ENCODE measurements at places on chromosomes 2 and 18.

GRCh38 chr18:45336448-45336847 lies 278.8 kb upstream of the SLC14A2 start:
- DNase-seq: no peak

GRCh38 chr2:177038787-177039484 lies 173.7 kb upstream of the HNRNPA3 start:
- DNase-seq: no peak

DNA sequence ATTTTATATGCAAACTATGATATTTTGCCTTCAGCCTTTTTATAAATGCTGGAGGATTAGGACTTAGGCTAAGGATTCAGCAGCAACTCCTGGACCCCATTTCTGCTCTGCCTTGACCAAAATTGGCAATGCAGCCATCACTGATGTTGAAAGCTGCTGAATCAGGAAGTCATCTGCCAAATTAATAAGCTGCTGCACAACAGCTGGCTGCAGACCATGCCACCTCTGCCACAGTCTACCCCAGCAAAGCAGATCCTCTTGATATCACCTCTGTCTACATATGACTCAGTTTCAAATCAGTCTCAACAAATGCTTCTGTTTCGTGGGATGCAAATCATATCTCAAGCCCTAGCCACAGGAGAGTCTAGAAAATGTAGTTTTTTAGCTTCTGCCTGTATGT lies 7.1 kb upstream of the SOS1 start:
- DNase-seq: peak; percentile 37

- no peak for DNase-seq
Observed at GRCh38 chr2:238134393-238134785, 4.1 kb upstream of the KLHL30 start.

DNA sequence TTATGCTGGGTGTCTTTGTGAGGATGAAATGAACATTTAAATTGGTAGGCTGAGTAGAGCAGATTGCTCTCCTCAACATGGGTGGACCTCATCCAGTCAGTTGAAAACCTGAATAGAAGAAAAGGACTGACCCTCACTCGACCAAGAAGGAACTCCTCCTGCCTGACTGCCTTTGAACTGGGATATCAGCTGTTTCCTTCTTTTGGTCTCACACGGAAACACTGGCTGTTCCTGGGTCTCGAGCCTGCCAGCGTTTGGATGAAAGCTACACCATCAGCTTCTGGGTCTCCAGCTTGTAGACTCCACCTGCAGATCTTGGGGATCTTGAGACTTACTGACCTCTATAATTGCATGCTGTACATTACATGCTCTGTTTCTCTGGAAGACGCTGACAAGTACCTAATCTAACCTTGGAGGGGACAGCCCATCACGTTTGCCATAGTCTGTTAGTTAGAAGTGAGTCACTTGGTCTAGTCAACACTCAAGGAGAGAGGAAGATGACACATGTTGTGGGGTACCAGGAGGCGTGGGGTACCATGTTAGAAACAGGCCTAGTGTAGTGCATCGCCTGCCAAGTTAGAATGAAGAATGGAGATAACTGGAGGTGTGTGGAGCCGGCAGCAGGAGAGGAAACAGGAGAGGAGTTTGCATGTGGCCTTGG lies 267.0 kb downstream of the MREG start:
- DNase-seq: no peak

DNA sequence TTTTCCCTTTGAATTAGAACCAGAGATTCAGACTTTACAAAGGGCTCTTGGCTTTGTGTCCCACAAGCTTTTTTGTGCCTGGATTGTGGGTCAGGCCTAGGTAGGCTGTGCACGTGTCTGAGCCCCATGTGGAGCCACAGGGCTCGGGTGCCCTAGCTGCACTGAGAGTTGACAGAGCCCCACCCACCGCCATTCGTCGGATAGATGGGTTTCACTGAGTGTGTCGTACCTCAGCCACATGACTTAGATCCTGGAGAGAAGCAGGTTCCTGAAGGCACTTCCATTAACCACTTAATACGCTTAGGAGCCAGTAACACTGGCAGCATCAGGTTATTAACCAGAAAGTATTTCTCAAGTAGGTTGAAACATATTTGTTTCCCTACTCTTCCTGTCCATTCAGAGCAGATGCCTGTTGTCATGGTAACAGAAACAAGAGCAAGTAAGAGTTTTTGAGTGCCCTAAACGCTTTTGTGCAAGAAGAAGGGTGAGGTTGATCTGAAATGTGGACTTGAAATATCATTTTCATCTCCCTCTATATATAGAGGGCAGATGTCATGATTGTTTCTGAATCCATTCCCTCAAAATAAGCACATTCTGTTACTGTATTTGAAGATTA lies 30.0 kb downstream of the ADCYAP1 start:
- peak; percentile 69 for DNase-seq

DNA sequence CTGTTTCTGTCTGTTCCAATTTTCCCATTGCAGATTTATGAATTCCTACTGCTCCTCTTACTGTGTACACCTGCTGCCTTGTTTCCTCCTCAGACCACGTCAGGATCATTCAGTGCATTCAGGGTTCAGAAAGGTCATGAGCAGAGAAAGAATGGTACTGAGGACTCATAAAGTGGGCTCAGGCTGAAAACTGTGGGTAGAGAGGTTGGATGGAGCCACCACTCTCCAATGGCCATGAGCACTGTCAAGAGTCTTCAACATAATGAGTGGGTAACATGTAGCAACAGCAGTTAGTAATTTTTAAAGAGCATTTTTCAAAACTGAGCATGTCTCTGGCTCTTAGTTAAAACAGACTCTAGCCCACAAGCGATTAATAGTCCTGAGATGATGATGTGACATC lies 138.2 kb downstream of the ZEB2 start:
- DNase-seq: no peak

GRCh38 chr18:78721981-78722380 lies 257.6 kb upstream of the SALL3 start:
- no peak for DNase-seq

- no peak for DNase-seq
Observed at GRCh38 chr18:79367989-79368388, 27.7 kb upstream of the NFATC1 start.

- DNase-seq: no peak
Observed at GRCh38 chr2:101302016-101302415, 6.5 kb downstream of the RNF149 start.

DNA sequence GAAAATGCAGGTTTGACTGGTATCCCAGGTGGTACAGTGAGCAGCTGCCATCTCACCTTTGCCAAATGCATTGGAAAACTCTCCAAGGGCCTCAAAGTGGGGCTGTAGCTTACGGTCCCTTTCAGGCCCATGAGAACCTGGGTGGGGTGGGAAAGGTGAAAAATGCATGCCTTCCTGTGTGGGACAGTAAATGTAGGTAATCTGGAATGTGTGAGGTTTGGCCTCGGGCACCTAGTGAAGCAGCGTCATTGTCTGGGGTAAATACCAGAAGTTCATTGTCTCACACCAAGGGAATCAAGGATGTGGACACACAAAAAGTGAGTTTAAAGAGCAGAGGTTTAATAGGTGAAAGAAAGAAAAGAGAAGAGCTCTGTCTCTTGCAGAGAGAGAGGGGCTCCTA lies 36.6 kb downstream of the TIMM21 start:
- no peak for DNase-seq

GRCh38 chr2:113219889-113220641 lies 46.3 kb downstream of the PSD4 start:
- no peak for DNase-seq

GRCh38 chr2:239201531-239201876 lies 199.3 kb downstream of the HDAC4 start:
- peak; percentile 51 for DNase-seq

DNA sequence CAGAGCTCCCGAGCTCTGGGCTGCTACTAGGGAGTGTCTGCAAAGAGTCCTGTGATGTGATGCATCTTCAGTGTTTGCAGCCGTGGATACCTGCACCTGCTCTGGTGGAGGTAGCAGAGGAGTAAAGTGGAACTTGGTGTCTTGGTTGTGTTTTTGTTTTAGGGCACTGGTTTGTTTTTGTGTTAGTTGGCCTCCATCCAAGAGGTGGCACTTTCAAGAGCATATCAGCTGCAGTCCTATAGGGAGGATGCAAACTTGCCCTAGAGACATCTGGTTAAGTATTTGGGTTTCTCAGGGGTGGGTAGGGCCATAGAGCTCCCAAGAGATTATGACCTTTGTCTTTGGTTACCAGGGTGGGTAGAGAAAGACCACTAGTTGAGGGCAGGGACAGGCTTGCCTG lies 1249.0 kb upstream of the FAM98A start:
- DNase-seq: no peak

GRCh38 chr2:204749319-204749718 lies 204.0 kb downstream of the PARD3B start:
- DNase-seq: no peak

DNA sequence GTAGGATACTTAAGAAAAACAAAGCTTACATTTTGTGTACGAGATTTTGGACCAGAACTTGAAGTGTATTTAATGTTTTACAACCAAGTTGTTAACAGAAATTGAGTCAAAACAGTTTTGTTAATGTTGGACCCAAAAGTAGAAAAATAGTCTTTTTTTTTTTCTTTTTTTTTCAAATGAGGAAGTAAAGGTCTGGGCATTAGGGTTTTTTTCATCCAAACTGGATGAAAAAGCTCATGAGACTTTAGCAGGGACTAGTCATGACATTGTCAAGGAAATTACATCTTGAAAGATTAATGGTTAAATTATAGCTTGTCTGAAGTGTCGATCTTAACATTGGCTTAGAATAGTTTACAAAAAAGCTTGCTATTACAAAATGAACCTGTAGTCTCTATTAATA lies 32.3 kb downstream of the CCNT2 start:
- DNase-seq: no peak

DNA sequence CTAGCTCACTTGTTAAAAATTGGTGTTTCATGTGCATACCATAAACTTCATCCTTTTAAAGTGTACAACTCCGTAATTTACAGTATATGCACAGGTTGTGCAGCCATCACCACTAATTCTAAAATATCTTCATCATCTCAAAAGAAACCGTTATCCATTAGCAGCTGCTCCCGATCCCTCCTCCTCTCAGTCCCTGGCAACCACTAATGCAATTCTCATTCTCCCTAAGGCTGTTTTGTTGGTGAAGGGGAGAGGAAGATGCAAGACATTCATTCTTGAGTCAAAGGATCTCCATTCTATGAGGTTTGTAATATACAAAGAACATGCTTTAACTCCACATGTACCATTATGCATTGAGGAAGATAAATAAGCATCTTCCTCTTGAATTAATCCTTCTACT lies 48.6 kb downstream of the RNU4ATAC start:
- DNase-seq: no peak

DNA sequence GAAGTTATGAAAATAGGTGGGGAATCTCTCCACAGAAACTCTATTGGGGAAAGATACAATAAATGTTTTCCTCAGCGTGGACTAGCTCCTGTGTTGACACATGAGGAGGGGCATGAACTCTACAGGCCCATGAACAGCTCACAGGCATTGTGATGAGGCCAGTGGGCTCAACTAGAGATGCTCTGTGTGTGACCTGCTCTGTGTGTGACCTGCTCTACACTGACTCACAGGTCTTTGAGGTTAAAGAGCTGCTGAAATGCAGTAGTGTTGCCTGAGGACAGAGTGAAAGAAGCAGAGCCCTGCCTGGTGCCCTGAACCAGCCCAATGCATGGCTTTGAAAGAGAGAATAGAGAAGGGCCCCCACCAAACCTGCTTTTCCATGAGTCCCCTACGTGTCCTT lies 117.6 kb downstream of the MCFD2 start:
- DNase-seq: no peak

DNA sequence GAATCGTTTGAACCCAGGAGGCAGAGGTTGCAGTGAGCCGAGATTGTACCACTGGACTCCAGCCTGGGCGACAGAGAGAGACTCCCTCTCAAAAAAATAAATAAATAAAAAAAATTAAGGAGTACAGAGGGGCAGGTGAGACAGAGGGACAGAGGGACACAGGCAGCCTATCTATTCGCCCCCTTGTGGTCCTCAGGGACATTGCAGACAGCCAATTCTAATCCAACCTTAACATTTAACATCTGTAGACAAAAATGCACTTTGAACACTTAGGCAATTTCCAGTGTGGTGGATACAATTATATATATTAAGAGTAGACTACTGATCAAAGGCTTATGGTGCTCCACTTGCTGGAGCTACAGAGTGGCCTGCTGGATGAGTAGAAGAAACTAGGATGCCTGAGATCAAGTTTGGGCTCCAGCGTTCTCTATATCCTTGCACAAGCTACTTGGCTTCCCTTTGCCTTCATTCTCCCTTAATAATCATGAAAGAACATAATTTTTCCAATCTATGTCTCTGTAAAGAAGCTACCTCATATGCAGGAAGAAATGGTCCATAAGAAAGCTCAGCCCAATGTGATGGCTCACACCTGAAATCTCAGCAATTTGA lies 8.2 kb upstream of the SMARCAL1 start:
- DNase-seq: no peak

- no peak for DNase-seq
Observed at GRCh38 chr2:109170645-109171044, 41.6 kb downstream of the SH3RF3 start.

GRCh38 chr2:7773362-7774360 lies 856.4 kb downstream of the RNF144A start:
- no peak for DNase-seq

DNA sequence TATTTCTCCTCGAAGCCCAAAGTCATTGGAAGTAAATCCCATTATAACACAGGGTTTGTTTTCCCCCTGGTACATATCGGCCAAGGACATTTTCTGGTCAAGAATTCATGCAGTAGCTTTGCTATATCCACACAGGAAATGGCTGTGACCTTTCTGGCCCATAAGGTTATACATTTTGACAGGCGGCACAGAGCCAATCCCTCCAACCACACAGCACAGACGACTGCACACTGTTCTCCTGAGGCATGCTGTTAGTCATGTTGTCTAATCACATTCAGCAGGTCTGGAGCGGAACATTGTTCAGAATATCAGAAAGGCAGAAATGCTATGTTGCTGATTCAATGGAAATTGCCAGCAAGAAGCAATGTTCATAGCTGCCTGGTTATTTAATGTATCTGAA lies 742.3 kb upstream of the SLC8A1 start:
- peak; percentile 6 for DNase-seq

- DNase-seq: no peak
Observed at GRCh38 chr2:175049661-175050060, 44.5 kb upstream of the CHN1 start.

- DNase-seq: no peak
Observed at GRCh38 chr2:219171231-219171651, 1.4 kb upstream of the SLC23A3 start.

GRCh38 chr2:212997526-212998020 lies 153.8 kb downstream of the IKZF2 start:
- DNase-seq: no peak

DNA sequence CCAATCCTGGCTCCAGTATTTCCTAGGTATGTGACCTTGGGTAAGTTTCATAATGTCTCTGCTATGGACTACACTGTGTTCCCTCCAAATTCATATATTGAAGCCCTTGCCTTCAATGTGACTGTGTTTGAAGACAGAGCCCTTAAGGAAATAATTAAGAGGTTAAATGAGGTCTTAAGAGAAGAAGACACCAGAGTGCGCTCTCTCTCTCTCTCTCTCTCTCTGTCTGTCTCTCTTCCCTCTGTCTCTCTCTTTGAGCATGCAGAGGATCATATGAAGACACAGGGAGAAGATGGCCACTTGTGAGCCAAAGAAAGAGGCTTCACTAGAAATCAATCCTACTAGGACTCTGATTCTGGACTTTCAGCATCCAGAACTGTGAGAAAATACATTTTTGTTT lies 52.2 kb downstream of the NXPH2 start:
- no peak for DNase-seq

- no peak for DNase-seq
Observed at GRCh38 chr2:155026651-155027174, 328.2 kb downstream of the KCNJ3 start.

- DNase-seq: no peak
Observed at GRCh38 chr2:63669596-63669995, 80.8 kb downstream of the MDH1 start.

GRCh38 chr2:29394311-29394980 lies 279.2 kb downstream of the CLIP4 start:
- DNase-seq: no peak

All from left lung (tissue), 14 donors.